NCI-H187 treated with DMSO at 0.1 percent for 48 hours (cell line): ENCODE measurements at places on chromosomes 16 and 17.

DNA sequence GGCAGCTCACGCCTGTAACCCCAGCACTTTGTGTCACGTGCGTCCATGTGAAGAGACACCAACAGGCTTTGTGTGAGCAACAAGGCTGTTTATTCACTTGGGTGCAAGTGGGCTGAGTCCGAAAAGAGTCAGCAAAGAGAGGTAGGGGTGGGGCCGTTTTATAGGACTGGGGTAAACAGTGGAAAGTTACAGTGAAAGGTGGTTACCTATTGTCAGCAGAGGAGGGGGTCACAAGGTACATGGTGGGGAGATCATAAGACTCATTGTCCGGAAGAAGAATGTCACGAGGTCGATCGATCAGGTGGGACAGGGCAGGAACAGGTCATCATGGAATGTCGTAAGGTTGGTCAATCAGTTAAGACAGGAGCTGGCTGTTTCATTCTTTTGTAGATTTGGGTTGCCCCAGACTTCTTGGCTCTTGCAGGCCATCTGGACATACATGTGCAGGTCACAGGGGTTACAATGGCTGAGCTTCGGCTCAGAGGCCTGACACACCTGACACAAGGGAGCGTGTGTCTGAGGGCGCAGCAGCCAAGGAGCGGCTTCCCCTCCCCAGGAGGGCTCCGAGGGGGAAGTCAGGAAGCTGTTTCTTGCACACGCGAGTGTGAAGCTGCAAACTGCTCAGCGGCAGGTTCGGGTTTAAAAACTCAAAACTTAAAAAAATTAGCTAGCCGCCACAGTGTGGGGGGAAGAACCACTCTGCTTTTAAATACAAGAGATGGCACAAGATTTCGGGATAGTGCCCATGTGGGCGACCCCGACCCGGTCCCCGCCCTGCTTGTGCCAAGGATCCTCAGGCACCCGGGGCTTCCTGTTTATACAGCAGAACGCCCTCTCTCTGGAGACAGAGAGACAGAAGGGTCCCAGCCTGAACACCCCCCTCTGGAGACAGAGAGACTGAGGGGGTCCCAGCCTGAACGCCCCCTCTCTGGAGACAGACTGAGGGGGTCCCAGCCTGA, 12.4 kb upstream of the TEX19 start:
- no peak for DNase-seq

- DNase-seq: no peak
Measured at GRCh38 chr16:24491731-24492130, 47.6 kb upstream of the RBBP6 start.

- DNase-seq: no peak
Measured at GRCh38 chr16:24553983-24554382, 14.6 kb downstream of the RBBP6 start.

- DNase-seq: no peak
Measured at GRCh38 chr16:46885960-46886763, 2.0 kb downstream of the GPT2 start.

GRCh38 chr16:28925386-28926228, 569 bp upstream of the RABEP2 start:
- DNase-seq: no peak

DNA sequence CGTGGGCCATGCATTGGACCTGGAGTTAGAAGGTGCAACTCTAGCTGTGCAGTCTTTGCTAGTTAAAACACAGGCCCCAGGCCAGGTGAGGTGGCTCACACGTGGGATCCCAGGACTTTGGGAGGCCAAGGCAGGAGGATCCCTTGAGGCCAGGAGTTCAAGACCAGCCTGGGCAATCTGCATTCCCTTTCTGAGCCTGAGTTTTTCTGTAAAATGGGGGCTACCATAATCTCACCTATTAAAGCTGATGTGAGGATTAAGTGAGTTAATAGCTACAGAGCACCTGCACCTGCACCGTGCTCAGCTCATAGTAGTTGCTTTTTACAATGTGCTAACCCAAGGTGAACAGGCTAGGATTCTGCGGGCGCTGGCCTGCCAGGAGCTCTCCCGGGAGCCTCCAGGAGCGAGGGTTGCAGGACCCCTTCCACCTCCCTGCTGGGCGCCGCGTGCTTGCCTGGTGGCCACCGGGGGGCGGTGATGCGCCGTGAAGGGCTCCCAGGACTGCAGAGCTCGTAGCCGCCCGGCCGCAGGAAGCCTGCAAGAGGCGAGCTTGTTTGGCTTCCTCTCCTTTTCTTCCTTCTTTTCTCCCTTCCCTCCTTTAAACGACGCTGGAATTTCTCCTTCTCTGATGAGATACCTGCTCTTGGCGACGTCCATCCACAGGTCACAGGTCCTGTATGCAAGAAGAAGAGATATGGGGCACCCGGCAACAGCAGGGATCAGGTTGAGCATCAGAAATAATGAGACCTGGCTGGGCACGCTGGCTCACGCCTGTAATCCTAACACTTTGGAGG, 51.3 kb downstream of the ZFP90 start:
- DNase-seq: no peak

DNA sequence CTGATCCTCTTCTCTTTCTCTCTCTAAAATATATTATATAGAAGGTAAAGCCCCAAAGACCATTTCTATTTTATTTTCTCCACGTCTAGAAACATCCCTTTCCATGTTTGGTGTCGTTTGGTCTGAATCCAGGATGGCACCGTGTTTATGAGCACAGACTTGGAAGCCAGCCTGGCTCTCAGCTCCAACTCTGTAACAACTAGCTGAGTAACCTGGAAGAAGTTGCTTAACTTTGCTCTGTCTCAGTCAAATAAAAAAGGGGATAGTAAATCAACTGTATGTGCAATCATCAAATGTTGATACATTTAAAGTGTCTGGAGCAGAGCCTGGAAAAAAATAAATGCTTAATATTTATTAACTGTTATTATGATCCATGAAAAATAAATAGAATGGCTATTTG, 249.8 kb upstream of the MAF start:
- no peak for DNase-seq

DNA sequence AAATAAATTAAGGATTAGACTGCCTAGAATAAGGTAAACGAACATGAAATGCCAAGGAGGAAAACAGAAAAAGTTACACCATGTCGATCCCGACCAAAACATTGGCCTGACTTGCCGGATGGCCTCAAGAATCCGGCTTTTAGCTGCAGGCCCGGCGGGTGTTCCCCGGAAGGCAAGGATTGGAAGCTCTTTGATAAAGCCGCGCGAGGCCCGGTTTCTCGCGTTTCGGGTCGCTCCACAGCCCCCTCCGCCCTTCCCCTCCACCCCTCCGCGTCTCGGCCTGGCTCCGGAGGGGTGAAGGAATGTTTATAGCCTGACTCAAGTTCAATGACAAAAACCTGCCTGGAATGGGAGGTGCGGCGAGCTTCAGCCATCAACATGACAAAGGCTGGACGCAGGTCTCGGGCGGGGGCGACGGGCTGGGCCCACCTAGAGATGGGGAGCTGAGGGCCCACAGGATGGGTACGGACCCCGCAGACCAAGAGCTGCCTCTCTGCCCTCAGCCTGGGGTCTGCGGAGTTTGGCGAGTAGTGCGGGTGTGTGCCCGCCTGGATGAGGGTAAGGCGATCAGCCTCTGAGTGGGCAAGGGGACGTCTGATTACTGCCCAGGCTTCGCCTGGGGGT, 2.6 kb downstream of the PRAC1 start:
- DNase-seq: no peak

GRCh38 chr16:138049-138417, 440 bp downstream of the NPRL3 start:
- no peak for DNase-seq

- DNase-seq: no peak
Measured at GRCh38 chr17:39224778-39225307, 902 bp downstream of the STAC2 start.

- no peak for DNase-seq
Measured at GRCh38 chr17:72266112-72266775, 145.4 kb downstream of the SOX9 start.

DNA sequence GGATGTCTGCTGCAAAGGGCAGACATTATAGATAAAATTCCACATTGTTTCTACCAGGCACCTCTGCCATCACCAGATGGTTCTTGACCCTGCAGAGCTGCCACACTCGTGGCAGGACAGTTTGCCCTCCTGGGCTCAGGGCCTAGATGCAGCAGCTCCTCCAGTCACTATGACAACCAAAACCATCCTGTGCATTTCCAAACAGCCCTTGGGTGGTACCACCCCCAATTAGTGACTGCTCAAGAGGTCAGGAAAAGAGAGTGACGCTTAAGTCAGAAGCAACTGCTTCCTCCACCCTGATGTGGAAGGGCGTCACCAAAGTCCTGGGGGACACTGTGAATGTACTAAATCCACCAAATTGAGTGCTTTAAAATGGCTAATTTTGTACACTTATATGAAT, 109.2 kb downstream of the C16orf95 start:
- DNase-seq: no peak

GRCh38 chr17:56943505-56944125, 17.2 kb downstream of the COIL start:
- DNase-seq: no peak

DNA sequence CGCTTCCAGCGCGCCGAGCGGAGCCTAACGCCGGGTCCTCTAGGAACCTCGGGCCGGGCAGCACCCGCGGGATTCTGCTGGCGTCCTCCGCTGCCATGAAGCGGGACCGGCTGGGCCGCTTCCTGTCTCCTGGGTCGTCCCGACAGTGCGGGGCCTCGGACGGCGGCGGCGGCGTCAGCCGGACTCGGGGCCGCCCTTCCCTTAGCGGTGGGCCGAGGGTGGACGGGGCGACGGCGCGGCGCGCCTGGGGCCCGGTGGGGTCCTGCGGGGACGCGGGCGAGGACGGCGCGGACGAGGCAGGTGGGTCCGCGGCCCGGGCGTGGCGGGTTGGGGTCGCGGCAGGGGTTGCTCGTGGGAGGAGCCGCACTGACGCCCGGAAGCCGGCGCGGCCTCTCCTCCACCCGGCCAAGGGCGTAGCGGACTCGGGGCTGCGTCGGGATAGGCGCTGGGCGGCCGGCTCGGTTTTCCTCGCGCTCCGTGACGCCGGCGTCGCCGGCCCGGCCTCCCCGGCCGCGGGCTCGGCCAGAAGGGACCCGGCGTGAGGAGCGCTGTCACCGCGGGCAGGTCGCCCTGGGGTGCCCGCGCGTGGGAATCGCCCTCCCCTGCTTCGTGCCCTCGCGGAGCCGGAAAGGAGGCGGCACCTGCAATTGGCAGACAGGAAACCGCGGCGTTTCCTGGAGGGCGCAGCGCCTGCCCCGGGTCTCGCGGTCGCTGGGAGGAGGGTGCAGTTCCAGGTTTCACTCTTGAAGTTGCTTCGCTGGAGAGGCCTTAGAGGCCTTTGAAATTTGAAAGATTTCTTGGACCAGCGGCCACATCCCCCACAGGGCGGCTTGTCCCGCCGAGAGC, 432 bp downstream of the ZNF276 start:
- no peak for DNase-seq

- DNase-seq: no peak
Measured at GRCh38 chr17:21300601-21301571, 16.4 kb downstream of the MAP2K3 start.

GRCh38 chr16:85619101-85619891, 6.2 kb downstream of the GSE1 start:
- no peak for DNase-seq

GRCh38 chr16:64343061-64343819, 778.6 kb downstream of the CDH11 start:
- no peak for DNase-seq

DNA sequence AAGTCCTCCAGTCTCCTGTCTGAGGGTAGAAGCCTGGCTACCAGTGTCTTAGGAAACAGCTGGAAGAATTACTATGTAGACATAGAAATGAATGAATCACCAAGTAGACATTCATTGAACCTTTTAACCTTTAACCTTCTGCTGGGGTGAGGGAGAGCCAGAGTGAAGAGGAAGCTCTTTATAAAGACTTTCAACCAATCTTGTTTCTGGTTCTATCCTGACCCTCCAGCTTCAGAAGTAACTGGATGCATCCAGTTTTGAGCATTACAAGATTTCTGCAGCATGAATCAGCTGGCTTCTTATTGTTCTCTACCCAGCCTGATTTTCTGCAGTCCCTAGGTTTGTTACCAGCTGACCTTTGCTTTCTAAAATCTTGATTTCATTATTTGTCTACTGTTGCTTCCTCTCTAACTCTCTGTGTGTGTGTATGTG, 8.5 kb downstream of the TEKT1 start:
- DNase-seq: no peak

DNA sequence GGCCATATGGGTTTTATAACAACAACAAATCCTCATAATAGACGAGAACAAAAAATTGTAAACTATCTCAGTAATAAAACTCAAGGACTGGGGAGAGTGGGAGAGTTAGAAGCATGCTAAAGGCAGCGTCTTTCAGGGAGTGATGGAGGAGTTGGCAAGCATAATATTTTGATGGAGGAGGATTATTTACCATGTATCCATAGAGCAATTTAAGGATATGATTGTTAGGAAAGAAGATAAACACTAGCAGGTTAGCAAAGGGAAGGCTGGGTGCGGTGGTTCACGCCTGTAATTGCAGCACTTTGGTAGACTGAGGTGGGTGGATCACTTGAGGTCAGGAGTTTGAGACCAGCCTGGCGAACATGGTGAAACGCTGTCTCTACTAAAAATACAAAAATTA, 27.8 kb downstream of the BCL7C start:
- no peak for DNase-seq

- DNase-seq: no peak
Measured at GRCh38 chr16:58020628-58021521, 4.7 kb upstream of the MMP15 start.

DNA sequence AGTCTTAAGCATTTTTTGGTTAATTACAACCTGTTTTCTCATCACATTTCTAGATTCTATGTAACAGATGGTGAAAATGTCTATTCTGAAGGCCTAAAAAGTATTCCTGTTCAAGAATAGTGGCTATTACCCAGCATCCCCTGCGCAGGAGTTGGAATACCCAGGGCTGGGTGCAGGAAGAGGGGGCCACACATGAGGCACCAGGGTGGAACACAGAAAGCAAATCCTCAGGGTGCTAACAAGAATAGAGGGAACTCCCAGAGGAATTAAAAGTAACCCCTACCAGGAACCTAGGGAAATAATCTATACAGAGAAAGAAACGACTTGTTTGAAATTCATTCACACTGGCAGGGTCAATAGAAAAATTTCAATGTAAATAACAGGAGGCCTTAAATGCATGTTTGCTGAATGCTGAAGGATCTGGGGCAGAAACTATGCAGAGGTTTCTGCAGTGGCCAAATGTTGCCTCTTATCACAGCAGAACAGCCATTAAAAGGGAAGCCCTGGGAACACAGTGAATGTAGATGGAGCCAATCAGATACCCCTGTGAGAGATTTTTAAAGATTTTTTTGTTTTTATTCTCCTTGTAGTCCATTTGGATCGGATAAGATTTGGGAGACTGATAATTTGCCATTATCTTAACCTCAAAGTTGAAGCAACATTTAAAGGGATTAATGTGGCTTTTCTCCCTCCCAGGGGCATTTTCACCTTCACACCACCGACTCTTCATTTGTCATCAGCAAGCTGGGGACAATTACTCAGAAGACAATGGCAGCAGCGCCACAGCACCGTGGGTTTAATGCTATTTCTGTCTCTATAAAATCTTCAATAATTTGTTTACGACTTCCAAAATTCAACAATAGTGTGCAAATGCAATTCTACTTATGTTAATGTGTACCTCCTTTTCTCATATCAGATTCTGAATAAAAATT, 196.0 kb upstream of the PSMD7 start:
- DNase-seq: no peak
